ENCODE measurements at places on chromosomes 11 and 22.

GRCh38 chr11:134975866-134976376, 563.9 kb upstream of the B3GAT1 start:
- DNase-seq: no peak

DNA sequence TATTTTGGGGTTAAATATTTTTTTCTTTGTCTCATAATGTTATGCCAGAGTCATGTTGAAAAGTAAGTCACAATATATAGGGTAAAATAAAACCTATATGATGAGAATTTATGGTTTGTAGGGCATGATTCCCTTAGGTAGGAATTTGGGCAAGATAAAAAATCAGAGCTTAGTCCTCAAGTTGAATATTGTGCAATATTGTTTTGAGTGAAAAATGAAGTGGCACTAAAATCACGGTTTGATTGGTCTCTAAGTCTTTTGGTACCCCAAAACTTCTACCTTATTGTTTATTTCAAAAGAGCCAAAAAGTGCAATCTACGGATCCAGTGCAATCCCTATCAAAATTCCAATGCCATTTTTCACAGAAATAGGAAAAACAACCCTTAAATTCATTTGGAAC, 1.6 kb upstream of the MRPL16 start:
- no peak for DNase-seq

DNA sequence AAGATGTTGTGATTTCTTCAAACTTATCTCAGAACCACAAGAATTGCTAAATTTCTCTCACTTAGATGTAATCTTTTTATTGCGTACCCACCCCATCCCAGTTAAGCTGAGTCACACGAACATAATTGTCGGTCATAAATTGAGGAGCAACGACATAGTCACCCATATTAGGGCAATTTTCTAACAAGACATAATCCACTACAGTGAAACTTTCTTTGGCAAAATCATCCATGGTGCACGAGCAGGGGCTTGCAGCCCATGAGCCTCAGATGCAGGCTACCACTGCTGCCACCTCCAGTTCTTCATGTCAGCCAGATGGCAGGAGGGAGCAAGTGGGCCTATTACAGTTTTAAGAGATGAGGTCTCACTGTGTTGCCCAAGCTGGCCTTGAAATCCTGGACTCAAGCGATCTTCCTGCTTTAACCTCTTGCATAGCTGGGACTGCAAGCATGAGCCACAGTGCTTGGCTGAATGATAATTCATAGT, 70.3 kb upstream of the GRK2 start:
- no peak for DNase-seq

- no peak for DNase-seq
Measured at GRCh38 chr22:29146091-29146560, 59.6 kb upstream of the EMID1 start.

DNA sequence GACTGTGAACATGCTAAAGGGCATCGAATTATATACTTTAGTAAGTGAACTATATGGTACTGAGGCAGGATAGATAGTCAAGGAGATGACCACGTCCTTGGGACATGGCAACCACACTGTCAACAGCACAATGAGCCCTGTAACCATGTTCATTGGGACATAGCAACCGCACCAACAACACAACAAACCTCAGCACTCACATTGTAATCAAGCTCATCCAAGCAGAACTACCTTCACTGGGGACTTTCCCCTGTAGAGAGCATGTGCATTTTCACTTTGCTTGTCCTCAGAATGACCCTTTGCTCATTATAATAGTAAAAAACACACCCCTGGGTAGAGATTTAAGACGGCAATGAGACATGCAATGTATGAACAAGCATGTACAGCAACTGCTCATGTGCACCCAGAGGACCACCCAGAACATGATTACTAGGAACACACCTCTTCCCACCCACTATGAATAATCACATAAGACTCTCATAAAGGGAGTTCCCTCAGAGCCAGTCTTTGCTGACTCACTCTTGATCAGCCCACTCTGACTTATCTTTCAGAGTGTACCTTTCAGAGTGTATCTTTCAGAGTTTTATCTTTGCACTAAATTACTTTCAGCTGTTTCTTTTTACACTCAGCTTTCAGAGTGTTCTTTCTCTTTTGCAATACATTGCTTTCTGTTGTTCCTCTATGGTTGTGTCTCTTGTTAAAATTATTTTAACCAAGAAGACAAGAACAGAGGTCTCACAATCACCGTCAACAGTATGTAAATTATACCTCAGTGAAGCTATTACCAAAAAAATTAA, 4.1 kb upstream of the PLAAT2 start:
- no peak for DNase-seq

DNA sequence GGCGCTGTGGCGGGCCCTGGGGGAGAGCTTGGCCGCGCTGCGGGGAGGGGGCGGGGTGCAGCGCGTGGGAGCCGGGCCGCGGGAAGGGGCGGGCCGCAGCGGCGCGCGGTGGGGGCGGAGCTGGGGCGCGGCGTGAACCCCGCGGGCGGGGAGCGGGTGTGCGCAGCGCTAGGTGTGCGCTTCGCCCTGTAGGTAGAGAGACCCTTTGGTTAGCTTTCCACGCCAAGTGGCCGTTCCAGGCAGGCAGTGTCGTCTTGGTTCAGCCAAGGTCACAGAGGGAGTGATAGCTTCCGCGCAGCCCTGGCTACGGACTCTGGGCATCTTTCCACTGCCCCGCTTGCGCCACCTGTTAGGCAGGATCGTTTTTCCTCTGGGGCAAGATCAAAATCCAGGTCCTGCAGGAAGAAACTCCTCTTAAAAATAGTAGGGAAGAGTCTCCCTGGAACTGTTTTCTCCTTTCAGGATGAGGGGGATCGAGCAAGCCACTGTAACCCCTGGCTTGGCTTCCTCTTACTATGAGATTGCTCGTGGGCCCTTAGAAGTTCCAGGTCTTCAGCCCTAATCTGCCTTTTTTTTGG, 434 bp downstream of the BANF1 start:
- peak; percentile 78 for DNase-seq

DNA sequence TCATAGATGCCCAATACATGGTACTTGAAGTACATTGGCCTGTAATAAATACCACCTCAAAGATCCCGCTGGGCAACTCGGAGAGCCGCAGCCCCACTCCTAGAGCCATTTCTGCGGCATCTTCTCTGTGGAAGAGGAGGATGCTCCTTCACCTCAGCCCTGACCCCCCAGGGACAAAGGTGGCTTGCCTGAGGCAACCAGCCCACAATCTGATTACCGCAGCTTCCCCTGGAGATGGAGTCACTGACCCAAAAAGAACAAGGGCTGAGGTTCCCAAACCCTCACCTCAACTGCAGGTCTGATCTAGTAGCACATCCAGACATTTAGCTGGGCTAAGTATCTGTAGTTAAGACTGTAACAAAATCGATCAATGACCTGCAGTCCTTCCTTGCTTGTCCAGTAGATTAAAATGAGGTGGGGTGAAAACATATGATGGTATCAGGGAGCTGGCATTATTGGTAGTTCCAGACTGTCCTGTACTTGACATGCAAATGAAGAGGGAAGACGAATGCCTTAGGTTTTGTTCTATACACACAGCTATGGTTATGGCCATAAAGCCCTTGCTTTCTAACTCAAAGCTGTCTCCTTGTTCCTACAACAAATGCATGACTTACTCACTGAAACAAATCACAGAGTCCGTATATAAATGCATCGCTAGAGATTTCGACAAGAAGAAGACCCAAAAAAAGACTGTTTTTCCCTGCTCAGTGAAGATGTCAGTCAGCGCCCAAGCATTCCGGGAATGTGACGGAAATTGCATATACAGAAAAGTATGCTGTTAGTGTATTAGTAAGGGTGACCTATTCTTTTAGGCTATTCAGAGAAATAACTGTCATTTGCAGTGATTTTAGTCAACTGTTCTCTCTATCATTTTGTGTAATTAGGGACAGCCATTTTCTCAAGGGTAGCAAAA, 33.7 kb downstream of the C11orf71 start:
- no peak for DNase-seq

DNA sequence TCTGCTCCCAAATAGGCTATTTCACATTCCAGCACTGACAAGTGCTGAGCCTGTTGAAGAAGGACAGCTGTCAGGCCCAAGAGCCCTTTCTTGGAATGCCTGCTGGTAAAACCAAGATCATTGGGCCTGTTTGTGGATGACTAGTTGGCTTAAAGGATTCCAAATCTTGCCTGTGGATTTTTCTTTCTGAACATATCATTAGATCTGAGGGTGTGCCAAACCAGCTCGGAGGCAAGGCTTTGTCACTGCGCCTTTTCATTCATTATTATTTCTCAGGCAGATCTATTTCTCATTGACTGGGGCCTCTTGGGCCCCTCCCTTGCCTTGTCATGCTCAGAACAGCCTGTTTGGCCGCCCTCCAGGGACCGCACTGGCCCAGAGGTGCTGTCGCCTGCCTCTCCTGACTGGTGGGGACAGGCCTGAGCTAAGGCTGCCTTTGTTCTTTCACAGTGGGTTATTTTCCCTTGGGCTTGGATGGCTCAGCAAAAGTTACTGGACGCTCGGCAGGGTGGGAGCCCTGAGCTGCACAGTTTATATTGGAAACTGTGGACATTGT, 222.7 kb upstream of the SESN3 start:
- DNase-seq: peak; percentile 71

DNA sequence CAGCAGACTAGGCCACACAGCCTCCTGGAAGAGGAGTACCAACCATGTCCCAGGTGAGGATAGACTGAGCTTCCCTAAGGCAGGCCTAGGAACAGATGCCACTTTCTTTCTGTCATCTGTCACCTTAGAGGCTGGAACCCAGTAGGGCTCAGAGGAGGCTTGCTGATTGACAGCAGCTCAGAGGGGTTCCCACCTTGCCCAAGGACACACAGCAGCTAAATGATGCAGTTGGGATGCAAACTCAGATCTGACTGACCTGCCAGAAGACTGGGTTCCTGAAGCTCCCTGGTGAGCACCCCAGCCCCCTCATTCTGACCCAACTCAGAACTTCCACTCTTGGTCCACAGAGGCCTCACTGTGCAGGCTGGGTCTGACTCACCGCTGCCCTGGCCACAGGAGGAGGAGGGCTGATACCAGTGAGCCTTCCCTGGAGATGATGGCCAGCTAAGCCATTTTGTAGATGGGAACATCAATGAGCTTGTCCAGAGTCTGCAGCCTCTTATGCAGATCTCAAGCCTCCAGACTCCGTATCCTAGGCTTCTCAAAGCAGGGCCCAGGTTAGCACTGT, 14.0 kb downstream of the CAPN5 start:
- no peak for DNase-seq

DNA sequence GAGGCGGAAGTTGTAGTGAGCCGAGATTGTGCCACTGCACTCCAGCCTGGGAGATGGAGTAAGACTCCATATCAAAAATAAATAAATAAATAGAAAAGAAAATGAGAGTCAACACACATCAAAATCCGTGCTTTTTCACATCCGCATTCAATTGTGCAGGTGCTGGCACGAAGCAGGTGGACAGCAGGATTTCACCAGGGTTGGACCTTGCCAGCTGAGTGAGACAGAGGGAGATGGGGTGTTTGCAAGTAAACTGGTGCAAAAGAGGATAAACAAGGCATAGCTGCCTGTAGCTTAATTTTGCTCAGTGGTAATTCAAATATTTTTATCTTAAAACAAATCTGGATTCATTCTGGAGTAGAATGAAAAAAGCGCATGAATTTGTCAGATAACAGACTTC, 23.3 kb upstream of the DNAL4 start:
- DNase-seq: no peak

GRCh38 chr11:88414981-88415413, 77.5 kb upstream of the CTSC start:
- DNase-seq: no peak

All from pancreas (tissue), 10 donors.